ENCODE measurements at places on chromosomes 3 and 15.

DNA sequence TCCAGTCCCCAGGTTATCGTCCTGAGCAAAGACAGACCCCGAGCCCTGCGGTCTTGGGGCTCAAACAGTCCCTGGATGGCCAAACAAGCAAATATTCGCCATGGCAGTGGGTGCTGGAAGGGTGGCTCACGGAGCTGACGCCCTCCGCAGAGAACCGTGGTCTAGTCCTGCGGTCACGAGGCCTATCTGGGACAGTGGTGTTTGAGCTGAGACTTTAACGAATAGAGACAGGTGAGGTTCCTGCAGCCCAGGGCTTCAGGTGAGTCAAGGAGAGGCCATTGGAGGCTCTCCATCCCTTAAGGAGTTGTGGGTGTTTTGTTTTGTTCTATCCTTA, 399 bp upstream of the SUCLG2 start:
- no peak for DNase-seq

DNA sequence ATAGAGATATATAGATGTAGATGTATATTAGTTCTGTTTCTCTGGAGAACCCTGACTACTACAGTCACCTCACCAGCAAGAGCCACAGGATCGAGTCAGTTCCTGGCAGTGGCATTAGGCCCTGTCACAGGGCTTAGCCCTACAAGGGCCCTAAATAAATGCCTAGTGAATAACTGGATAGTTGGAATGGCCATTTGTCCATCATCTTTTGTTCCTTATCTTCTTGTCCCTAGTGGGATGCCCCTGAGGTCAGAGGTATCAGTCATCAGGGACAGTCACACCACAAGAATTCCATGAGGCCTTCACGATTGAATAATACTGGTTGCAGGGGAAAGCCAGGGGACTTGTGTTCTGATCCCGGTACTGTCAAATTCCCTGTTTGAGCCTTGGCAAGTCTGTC, 204.9 kb upstream of the PPP2R3A start:
- DNase-seq = no peak

GRCh38 chr3:47318916-47319315, 36.2 kb downstream of the KLHL18 start:
- DNase-seq = no peak

DNA sequence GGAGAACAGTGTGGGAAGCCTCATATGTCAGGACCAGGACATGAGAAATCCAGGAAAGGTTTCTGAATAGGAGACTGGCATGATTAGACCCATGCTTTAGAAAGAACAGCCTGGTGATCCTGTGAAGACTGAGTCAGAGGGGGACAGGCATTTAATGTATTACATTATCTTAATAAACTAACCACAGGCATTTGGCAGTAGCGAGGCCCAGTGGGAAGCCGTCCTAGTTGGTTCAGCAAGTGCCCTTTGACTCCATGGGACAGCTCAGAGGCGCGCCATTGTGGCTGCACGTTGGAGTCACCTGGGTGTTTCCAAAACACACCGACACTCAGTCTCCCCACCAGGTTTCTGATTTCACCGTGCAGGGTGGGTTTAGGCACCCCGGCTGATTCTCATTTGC, 90.5 kb upstream of the DGKG start:
- DNase-seq = no peak

DNA sequence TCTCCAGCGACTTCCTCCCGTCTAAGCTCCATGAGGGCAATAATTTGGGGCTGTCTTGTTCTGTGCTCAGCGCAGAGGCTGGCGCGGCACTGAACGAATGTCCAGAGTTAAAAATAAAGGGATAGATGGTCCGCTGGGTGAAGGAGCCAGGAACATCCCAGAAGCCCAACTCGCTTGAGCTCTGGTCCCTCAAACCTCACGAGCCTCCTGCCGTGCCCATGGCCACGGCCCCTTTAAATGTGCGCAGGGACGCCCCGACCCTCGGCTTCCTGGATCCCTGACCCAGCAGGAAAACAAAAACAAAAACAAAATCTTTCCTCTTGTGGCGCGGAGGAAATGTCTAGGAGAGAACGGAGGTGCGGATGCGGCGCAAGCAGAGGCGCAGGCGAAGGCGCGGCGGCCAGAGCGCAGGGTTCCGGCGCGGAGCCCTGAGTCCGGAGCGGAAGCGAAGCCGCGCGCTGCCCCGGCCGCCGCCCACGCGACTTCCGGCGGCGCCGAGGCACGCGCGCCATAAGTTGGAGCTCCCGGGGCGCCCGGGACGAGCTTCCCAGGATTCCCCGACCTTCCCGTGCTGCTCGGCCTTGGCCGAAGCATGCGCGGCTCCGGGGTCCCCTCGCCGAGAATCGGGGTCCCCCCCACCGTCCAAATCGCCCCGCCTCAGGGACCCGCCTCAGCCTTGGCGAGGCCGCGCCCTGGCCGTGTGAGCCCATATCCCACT, 52.9 kb upstream of the WNT7A start:
- DNase-seq = no peak

DNA sequence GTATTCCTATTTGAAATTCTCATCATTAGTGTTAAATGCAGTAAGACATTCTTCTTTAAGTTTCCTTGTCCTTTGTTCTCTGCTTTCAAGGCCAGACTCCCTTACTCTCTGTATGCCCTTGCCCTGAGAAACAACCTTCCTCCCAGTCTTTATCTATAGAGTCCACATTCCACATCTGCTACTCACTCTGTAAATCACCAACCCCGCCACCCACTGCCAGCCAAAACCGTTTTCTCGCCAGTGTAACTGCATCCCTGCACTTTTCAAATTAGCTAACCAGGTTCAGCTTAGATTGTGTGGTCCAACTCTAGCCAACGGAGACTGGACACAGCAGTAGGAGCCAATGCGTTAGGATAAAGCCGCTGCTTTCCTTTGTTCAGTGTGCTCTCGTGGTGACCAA, 402.4 kb upstream of the PDZRN3 start:
- DNase-seq = no peak

GRCh38 chr3:134974624-134975023, 179.6 kb downstream of the EPHB1 start:
- no peak for DNase-seq

GRCh38 chr3:127363171-127363570, 75.3 kb upstream of the PRR20G start:
- no peak for DNase-seq

DNA sequence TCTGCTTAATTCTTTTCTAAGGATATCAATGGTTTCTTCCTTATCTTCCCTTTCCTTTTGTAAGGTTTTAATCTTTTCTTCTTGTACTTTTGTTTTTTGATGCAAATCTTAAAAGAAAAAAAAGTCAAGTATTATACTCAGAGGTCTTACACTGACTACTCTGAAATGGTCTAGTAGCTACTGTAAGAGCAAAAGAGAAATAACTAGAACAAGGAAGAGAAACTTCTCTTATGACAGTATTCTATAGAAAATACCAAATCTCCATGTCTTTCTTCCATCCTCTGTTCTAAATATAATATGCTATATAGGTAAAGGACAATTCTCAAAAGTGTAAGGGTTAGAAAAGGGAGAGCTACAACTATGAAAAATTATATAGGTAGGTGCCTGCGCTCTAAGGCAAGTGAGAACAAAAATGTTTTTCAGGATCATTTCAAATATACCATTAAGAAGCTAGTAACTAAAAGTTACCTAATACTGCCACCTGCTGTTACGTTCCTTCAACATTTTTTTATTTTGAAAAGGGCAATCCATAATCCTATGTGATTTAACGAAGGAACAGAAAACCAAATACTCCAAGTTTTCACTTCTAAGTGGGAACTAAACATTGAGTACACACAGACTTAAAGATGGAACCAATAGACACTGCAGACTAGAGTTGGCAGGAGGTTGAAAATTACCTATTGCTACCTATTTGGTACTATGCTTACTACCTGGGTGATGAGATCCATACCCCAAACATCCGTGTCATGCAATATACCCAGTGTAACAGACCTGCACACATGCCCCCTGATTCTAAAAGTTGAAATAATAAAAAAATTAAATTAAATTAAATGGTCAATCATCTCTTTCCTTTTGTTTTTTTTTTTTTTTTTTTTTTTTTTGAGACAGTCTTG, 36.7 kb downstream of the CIP2A start:
- no peak for DNase-seq

GRCh38 chr3:149969110-149969939, 1.4 kb downstream of the PFN2 start:
- peak; percentile 26 for DNase-seq

DNA sequence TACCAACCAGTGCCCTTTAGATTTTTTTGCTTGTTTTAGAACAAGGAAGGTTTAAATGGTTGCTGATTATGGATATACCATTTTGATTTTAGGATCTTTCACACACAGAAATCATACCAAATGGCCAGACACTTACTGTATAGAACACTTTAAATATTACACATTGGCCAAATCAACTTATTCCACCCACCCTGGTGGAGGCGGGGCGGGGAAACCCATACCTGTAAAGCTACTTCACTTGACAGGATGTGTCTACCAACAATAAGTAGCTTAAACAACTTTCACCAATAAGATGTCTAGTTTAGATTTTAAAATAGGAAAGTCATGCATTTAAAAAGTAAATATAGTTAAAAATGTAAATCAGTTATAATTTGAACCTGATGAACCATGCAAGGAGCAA, 17.0 kb upstream of the SFMBT1 start:
- no peak for DNase-seq

GRCh38 chr15:54102704-54103103, 124.5 kb downstream of the UNC13C start:
- DNase-seq = no peak

DNA sequence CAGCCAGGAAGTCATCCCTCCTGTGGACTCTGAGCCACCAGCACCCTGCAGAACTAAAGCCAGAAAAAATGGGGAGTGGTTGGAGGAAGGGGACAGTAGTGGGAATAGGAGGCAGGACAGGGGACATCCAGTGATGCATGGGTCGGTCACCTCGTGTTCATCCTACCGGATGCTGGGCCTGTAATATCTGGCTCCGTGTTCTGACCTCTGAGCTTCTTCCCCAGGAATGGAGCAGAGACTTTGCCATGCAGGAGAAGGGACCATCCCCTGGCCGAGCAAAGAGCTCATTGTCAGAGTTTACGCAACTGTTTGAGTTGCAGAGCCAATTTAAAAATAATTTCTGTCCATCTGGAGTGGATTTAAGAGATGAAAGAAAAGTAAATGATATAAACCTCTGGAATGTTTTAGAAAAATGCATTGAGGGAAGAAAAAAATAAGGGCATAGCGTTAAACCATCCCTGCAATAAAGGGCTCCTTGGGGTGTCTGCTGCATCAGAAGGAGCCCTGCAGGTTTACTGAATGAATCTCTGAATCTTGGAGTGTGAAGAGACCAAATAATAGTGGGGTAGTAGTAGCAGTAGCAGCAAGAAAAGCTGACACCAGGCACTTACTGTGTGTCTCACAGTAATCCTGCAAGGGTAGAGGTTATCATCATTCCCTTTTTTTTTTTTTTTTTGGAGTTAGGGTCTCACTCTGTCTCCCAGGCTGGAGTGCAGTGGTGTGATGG, 70.9 kb downstream of the AAGAB start:
- no peak for DNase-seq

- no peak for DNase-seq
These were observed 708.7 kb downstream of the VGLL3 start for GRCh38 chr3:86282106-86282787.

DNA sequence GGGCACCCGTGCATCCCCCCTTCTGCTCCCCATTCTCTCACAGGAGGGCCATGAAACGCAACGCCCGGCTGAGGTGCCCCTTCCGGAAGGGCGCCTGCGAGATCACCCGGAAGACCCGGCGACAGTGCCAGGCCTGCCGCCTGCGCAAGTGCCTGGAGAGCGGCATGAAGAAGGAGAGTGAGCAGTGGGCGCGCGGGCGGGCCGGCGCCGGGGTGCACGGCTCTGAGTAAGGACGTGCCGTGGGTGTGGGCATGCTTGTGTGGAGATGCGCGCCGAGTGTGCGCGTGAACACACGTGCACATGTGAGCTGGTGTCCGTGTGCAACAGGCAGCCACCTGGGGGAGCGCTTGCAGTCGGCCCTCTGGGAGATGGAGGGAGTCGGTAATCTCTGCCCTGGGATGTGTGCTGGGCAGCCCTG, 28.1 kb downstream of the NR1I2 start:
- DNase-seq = peak; percentile 3

GRCh38 chr3:53478921-53479664, 15.3 kb upstream of the CACNA1D start:
- no peak for DNase-seq

GRCh38 chr15:43792761-43793476, 799 bp downstream of the SERF2 start:
- DNase-seq = no peak

DNA sequence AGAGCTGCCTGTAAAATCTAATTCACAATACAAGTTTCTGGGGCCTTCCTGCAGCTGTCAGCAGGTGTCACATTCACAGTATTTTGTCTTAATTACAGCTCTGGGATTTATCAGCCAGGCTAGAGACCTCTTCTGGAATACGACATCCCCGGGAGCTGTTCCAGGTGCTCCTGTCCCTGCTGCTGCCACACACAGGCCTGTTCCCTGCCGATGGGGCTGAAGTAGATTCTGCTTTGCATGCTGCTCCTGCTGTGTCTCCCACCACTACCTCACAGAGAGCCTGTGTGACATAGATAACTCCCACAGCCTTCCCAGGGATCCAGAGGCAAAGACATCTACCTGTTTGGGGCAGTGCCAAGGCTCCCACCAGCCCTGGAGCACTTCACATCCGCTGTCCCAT, 20.4 kb downstream of the COLQ start:
- DNase-seq = no peak

GRCh38 chr3:53225651-53226050, 30.2 kb downstream of the TKT start:
- no peak for DNase-seq

GRCh38 chr3:79724206-79724605, 43.6 kb downstream of the ROBO1 start:
- DNase-seq = no peak

- DNase-seq = peak; percentile 4
These were observed 237.1 kb upstream of the CFAP20DC start for GRCh38 chr3:59286791-59287531.

- no peak for DNase-seq
These were observed 57.9 kb upstream of the ABHD2 start for GRCh38 chr15:89030311-89030710.

DNA sequence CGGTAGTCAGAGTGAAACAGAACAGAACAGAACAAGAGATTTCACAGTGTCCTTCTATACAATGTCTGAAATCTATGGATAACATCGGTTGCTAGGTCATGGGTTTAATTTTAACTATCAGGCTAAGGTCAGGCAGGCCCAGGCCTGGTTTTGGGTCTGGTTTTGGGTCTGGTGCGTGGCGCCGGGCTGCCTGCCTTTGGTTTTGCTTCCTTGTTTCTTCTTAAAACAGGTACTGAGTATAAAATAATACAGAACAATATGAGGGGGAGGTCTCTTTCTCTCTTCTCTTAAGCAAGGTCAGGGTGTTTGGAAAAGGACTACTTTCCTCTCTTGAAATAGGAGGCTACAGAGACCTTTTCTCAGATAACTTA, 1.4 kb downstream of the AEN start:
- no peak for DNase-seq

- no peak for DNase-seq
These were observed 6.4 kb upstream of the SH2D7 start for GRCh38 chr15:78085928-78086327.
